ENCODE measurements at places on chromosomes 3 and 15.

DNA sequence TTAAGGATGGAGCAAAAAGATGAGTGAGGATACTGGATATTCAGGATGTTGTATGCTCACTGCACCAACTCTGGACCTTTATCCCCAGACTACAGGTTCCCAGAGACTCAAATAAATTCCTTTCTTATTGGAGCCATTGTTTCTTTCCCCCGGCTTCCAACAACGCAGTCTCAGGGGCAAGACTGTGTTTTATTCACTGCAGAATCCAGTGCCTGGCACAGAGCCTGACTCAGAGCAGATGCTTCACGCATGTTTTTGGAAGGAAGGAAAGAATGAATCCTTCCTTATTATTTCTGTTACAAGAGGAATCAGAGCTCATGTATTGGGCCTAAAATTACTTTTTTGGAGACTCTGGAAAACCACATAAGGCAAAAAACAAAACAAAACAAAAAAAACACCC, 96.0 kb upstream of the VGLL4 start:
- no peak for DNase-seq

DNA sequence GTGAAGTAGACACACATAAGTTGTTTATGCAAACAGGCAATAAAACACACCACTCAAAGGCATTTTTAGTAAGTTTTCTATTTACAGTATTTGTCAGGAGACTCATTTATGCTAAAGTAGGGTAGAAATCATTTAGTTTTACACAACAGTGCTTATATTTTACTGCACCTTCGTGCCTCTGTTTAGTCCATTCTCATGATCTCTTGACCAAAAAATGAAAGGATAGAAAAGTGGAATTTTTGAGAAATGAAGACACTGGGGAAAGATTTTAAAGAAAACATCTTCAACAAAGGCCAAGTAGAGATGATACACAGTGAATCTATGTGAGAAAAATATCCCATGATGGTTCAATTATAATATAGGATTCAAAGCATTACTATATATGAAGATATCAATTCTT, 114.9 kb downstream of the SAMMSON start:
- no peak for DNase-seq

DNA sequence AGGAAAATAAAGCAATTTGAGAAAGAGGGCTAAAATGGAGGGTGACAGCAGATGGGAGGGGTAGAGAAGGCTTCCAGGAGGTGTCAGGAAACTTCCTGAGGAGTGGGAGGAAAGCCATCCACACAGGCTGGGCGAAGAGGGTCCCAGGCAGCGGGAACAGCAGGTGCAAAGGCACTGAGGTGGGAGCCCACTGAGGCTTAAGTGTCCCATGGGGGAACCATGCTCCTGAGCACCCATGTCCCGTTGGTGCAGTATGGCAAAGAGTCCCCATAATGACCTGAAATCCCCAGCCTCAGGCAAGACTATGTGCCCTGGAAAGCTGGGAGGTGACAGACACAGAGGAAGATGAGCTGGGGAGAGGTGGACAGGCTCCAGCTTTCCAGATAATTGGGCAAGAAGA, 30.0 kb downstream of the CFAP100 start:
- no peak for DNase-seq

GRCh38 chr15:34056911-34057310, 17.9 kb upstream of the AVEN start:
- peak; percentile 52 for DNase-seq

DNA sequence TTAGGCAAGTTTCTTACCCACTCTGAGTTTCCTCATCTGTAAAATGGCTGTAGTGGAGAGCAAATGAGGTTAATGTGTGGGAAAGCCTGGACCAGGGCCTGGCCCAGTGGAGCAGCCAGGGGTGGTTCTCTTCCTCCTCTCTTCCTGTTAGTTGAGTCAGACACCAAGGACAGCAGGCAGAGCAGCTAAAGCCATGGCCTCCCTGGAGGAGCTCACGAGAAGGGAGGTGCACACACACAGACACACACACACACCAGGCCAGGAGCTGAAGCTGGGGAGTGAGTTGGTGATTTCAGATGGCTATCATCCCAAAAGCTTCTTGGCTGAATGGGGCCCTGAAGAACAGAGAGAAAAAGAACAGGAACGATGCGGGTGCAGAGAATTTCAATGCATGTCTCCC, 33.2 kb upstream of the TSPAN3 start:
- DNase-seq: peak; percentile 45

DNA sequence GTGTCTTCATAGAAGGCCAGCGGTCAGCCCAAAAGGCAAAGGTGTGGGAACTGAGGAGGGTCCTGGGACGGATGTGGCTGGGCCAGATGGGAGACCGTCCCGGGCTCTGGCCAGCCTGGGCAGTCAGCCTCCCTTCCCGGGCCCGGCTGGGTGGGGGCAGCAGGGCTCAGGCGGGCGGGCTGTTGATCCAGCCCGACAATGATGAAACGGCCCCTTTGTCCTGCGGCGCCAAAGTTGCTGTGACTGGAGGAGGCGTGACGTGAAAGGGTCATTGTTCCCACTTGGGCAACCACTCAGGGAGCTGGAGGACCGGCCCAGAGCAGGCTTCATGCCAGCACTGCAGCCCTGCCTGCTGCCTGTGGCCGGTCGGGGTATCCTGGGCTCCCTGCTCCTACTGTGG, 16.5 kb downstream of the DUSP7 start:
- DNase-seq: no peak
